NCI-H2029 treated with DMSO at 0.1 percent for 48 hours (cell line): ENCODE measurements at places on chromosomes 16 and 17.

- no peak for DNase-seq
Observed at GRCh38 chr17:48489781-48490180, 41.0 kb downstream of the HOXB1 start.

DNA sequence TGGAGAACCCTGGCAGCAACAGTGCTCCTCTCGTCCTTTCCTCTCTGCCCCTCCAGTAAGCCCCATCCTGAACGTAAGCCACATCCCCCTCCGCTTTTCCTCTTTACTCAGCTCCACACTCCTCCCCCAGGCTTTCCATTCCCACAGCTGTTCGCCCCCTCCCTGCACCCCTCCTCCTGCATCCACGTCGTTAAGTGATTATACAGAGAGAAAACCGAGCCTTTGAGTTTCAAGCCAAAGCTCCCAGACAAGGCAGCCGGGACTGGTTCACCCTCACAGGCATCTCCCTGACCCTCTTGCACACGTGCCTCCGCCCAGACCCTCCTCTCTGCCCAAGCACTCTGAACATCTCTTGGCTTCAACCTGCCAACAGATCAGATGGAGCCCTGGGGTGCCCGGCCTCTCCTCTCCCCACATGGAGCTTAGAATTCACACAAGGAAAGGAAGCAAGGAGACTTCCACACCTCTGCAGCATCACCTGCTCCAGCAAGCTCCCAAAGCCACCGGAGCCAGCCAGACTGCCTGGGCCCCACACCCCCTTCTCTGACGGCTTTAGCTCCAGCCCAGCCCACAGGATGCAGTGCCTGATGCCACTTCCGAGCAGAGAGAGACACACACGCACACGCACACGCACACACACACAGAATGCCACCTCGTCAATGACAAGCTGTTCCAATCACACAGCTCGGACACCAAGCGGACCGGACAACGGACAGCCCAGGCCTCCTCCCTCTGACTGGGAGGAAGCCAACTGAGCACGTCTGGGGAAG is 99.9 kb upstream of the CCL2 start:
- no peak for DNase-seq

DNA sequence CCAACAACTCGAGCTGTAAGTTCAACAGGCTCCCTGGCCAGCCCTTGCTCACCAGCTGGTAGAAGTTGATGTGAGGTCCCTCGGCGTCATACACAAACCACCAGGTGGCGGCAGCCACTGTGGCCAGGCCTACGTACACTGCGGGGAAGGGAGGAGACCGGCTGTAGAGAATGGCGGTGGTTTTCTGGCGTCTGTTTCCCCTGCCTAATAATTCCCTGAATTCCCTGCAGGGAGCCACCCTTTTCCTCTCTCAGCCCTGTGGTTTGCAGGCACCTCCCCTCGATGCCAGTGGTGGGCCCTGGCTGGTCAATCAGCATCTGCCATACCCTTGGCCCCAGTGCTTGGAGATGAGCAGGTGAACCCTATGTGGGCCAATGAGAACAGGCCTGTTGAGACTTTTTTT is 18.9 kb upstream of the P2RX1 start:
- DNase-seq, result no peak

- no peak for DNase-seq
Observed at GRCh38 chr17:79902146-79902791, 63.0 kb upstream of the CBX4 start.

DNA sequence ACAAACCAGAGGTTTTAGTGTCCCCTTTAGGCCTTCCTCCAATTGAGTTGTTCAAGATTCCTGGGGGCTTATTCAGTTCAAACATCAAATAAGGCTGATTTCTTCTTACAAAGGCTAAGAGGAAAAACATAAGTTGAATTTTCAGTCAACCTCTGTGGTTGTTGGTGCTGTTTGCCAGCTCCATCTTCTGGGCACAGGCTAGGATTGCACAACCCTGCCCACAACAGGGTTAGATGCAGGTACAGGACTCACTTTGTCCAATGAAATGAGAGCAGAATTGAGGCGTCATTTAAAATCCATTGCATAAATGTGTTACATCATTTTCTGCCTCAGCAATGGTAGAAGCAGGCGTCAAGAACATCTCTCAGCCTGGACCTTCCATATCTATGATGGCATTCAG is 173.3 kb downstream of the PMP22 start:
- no peak for DNase-seq

GRCh38 chr16:80202831-80203413 is 337.9 kb upstream of the DYNLRB2 start:
- DNase-seq, result no peak

DNA sequence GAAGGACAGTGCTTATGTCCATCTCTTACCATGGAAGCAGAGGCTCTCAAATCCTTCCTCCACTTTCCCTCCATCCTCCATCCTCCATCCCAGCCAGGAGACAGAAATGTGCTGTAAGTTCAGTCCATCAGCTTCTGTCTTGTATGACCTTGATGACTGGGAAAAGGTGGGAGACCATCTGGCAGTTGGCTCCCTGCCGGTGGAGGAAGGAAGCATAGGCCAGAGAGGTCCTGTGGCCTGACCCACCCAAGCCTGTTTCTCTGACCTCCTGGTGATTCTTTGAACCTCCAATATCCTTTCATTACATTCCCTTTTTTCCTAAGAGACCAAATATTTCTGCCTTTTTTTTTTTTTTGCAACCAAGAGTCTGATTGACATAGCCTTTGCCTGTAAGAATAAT is 215.3 kb downstream of the ABCC12 start:
- no peak for DNase-seq

- no peak for DNase-seq
Observed at GRCh38 chr17:59783221-59784047, 76.0 kb downstream of the VMP1 start.

GRCh38 chr17:78769196-78769773 is 12.8 kb downstream of the CYTH1 start:
- DNase-seq, result no peak

DNA sequence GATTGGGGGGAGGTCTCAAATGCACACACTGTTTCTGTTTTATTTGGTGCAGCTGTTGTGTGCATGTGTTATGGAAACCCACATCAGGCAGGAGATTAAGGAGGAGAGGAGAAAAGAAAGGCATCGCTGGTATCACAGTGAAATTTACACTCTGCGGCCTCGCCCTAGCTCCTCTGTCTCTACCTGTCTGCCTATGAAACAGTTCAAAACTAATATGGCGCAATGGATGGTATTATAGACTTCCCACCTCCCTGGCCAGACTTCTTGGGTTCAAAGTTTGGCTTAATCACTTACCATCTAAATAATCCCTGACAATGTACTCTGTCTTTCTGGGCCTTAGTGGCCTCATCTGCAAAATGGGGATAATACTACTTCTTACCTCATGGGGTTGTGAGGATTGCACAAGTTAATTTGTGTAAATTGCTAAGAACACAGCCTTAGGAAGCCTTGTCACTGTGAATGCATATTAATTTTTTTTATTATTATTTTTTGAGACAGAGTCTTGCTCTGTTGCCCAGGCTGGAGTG is 1.4 kb upstream of the ABCC1 start:
- DNase-seq, result no peak

DNA sequence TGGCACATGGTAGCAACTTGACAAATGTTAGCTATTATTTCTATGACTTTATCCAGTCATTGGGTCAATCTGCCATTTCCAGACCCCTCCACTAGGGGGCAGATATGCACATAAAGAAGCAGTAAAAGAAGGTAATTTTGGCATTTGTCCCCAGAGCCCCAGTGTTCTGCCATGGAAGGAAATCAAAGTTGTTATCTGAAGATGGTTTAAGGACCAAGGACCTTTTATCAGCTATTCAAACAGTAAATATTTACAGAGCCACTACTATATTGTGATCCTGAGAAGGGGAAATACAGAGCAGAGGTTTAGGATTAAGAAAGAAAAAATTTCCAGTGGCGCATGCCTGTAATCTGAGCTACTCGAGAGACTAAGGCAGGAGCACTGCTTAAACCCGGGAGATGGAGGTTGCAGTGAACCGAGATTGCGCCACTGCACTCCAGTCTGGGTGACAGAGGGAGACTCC is 20.0 kb downstream of the TRAF4 start:
- peak; percentile 78 for DNase-seq

DNA sequence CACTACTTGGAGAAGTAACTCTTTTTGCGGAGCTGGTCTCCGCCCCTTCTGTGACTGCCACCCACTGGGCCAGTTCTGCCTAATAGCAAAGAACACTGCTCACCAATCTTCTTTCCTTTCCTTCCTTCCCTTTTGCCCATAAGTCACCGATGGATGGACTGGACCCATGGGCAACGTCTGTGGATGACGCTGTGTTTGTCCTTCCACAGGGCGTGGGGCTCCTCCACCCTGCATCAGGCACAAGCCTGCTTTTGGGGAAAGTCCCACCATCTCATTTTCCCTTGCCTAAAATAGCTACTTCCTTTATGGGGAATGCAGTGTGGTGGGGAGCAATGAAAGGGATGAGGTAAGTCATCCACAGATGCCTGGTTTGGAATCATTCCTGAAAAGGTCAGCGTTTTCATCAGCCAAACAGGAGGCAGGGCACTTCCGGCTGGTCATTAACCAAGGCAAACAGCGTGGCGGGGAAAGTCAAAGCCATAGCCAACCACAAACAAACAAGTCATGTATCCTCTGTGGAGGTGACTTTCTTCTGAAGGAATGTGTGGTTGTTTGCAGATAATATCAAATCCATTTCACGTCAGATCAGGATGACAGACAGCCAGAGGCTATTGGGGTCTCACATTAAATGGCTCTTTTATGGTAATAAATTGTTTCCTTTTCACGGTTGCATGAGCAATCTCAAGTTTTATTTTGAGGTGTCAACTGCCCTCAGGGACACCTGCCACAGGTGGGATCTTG is 30.7 kb upstream of the MED9 start:
- DNase-seq, result peak; percentile 52

DNA sequence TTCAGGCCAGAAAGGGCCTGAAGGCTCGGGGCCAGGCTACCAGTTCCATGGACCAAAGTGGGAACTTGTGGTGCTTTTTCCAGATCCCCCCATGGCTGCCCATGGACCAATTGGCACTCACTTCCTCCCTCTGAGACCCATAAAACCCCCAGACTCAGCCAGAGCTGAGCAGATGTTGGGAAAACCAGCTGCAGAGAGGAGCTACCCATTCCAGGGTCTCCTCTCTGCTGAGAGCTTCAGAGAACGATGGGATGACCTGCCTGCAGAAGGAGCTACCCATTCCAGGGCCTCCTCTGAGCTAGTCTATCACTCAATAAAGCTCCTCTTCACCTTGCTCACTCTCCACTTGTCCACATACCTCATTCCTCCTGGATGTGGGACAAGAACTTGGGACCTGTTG is 52.2 kb upstream of the MED9 start:
- DNase-seq, result no peak

DNA sequence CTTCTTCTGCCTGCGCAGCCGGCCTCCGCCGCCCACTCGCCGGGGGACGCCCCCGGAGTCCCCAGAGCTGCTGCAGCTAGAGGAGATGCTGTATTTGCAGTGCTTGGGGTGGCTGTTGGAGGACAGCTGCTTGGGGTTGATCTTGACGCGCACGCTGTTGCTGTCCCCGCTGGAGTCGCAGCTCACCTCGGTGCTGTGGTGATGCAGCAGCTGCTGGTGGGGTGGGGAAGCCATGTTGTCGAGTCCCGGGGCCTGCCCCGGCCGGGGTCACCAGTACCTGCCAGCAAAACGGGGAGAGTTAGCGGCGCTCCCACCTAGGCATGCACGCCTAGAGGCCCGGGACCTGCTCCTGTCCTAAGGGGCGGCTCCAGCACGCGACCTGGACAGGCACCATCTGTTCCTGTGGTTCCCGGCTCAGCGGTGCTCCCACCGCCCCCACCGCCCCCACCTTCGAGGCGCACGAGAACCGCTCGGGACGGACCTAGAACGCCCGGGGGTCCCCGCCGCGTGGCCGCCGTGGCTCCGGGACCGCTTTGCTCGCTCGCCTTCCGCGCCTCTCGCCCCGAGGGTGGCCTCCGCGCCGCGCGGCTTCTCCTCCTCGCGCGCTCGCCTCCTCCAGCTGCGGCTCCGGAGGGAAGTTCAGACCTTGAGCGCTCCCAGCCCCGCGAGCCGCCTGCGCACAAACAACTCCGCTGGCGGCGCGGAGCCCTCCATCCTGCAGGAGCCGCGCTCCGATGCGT is 863 bp downstream of the ADCY9 start:
- DNase-seq, result no peak

DNA sequence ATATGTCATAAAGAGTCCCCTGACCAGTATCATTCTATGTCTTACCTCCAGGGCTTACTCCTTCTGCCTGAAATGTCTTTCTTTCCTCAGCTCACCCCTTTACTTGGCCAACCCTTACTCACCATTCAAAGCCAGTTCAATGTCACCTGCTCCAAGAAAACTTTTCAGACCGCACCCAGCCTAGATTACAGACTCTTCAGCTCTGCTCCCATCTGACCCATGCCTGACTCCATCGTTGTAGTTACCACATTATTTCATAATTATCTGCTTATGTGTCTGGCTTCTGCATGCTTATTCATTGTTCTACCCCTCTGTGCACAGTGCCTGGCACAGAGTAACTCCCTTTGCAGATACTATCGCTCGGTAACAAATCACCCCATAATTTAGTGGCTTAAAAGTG is 62.5 kb upstream of the TOB1 start:
- DNase-seq, result no peak

GRCh38 chr17:19306160-19307111 is 56.1 kb downstream of the B9D1 start:
- no peak for DNase-seq

DNA sequence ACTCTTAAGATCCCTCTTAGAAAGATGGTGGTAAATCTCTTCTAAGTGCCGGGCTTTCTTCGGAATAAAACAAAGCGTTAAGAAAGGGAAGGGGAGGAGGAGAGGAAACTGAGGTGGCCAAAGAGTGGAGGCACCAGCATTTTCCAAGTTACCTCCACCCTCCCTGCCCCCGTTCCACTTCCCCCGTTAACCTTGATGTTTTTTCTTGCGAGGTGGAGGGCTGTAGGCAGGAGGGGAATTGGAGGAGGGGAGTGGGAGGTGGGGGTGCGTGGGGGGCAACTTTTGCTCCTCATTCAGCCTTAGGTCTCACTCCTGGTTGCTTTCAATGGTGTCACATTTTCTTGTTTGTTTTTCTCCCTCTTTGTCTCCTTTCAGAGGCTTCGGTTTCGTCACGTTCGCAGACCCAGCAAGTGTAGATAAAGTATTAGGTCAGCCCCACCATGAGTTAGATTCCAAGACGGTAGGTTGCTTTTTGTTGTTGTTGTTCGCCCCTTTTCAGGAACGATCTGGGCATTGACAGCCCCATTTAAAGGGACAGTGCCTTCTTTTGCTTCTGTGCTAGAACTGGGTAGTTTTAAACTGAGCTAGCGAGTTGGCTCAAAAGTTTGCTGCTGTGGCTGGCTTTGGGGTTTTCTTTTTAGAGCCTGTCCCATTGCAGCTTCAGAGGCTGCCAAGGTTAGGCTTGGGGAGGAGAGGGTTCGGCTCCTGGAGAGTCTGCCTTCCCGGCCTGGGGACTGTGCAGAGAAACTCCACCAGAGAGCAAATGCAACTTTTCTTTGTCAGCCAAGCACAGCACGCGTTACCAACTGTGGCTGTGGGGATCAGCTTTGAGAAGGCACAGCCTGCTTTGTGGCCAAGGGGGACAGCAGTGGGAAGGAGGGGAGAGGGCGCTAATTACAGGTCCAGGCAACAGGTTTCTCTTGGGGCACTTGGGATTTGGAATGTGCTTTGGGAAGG is 1.9 kb downstream of the MSI2 start:
- peak; percentile 41 for DNase-seq

- DNase-seq, result no peak
Observed at GRCh38 chr16:77897129-77897437, 108.7 kb downstream of the VAT1L start.
